IPS DF 19.7 (cell line): ENCODE measurements at places on chromosomes 11 and 22.

DNA sequence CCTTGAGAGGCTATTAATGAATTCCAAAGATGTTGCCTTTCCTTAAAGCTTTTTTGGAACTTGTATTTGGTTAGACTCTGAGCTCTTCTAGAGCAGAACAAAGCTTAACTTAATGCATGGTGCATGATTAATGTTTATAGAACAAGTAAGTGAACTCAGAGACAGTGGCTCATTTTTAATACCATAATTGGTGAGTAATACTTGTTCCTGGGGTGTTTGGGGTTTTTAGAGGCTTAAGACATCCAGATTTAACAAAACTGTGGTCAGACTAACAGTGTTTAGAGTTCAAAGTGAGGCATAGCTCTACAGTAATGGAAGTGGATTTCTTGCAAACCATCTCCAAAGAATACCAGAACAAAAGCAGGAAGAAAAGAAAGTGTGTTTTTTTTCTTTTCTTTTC is 73.7 kb upstream of the CTSC start:
- no peak for DNase-seq

DNA sequence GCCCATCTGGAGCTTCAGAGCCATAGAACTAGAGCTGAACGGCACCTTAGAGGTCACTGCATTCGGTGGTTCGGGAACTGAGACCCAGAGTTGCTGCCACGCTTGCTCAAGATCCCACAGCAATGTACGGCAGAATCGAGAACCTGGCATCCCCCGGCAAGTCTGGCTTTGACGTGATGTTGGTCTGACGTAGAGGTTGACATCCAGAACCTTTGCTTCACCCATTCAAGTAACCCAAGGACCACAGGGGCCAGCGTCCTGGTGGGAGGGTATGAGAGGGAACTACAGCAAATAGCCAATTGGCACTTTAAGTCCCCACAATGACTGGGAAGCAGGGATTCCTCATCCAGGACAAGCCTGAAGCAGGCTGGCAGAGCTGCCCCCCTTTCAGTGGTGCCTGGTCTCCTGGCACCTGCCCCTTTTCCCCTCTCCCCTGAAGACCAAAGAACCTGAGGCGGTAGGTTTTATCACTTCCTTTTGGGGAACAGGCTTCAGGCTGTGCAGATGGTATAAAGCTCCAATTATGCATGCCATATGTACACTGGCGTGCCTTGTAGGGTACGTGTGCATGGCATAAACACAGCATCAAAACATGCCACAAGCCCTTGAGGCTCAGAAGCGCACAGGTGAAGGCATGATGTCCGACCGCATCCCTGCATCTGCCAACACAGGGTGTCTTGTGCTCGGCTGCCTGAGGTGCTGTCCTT is 15.3 kb upstream of the TEF start:
- no peak for DNase-seq

GRCh38 chr22:45547731-45548130 is 45.0 kb downstream of the FBLN1 start:
- DNase-seq: no peak

DNA sequence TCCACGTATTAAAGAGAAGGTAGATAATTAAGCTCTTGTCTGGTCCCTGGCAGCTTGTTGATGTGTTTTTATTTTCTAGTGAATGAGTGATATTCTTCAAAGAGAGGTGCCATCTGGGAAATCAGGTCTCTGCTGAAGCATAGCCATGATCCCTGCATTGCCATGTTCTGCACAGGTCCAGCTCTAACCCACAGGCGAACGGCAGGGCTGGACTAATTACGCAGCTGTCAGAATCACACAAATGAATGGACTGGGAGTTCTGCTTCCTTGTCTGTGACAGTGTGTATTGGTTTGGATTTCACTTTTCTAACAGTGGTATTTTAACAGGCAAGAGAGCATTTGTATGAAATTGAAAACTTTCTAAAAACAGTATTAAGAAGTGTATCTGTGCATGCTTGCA is 235.6 kb downstream of the FAT3 start:
- DNase-seq: no peak

- peak; percentile 82 for DNase-seq
These were observed 37.1 kb upstream of the SWAP70 start for GRCh38 chr11:9626496-9627394.

DNA sequence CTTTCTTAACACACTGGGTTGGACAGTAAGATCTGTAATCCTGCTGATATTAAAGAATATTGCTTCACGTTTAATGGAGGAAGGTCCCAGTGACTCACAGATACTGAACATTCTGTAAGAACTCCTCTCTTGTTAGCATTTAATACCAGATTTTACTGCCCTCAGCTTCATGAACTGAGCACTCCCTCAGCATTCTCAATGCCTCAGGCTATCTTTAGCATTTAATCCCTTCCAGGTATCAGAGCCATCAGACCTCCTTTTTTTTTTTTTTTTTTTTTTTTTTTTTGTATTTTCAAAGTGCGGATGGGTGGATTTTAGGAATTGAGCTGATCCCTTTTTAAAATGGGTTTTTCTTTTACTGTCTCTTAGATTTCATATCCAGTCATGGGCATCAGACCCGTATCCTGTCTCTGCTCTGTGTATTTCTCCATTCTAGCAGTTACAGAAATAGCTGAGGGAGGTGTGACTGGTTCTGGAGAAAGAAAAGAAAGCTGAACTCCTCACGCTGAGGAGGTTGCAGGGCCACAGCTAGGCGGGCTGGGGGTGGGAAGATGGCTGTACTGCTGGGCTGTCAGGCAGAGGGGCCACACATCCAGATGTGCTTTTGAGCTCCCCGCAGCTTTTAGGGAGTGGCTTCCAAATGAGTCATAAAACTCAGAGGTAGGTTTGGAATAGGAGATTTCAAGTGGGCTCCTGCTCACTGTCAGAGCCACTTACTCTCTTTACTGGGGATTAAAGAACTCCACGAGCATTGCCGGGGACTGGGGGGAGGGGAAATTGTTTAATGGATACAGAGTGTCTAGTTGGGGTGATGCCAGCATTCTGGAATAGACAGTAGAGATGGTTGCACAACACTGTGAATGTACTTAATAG is 97.0 kb downstream of the SYT9 start:
- DNase-seq: no peak

GRCh38 chr11:60753309-60753708 is 3.4 kb upstream of the MS4A15 start:
- DNase-seq: no peak

GRCh38 chr11:12053606-12054361 is 45.4 kb upstream of the DKK3 start:
- DNase-seq: no peak

DNA sequence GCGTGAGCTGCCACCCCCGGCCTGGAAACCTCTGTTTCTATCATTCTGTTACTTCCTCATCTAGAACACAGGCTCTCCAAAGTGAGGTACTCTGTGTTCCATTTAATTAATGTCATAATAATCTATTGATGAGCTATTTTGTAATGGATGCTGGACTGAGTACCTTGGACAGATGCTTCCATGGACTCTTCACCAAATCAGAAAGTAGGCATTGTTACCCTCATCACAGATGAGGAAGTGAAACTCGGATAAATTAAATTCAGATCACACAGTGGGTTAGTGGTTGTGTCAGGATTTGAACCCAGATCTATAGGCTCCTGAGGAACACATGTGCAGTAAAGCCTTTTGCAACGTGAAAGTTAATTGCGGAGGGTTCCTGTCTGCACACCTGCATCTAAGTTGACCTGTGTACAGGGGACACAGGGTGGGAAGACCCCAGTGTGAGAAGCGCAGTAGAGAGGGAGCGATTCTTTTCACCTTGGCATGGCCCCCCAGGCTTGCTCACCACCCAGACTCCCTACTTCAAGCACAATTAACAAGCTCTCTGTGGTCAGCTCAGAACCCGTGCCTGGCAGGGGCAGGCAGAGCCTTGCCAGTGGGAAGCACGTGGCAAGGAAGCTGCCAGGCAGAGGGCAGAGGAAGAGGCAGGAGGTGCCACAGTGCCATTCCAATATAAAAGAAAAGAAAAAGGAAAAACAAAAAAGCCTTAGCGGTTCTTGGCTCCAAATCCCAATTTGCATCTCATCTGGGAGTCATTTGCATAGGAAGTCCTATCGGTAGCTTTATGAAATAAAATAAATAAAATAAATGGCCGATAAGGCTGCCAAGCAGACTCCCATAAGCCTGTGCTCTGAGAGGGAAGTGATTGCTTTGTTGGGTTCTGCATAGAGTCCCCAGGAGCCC is 239.3 kb downstream of the GRIK4 start:
- no peak for DNase-seq

DNA sequence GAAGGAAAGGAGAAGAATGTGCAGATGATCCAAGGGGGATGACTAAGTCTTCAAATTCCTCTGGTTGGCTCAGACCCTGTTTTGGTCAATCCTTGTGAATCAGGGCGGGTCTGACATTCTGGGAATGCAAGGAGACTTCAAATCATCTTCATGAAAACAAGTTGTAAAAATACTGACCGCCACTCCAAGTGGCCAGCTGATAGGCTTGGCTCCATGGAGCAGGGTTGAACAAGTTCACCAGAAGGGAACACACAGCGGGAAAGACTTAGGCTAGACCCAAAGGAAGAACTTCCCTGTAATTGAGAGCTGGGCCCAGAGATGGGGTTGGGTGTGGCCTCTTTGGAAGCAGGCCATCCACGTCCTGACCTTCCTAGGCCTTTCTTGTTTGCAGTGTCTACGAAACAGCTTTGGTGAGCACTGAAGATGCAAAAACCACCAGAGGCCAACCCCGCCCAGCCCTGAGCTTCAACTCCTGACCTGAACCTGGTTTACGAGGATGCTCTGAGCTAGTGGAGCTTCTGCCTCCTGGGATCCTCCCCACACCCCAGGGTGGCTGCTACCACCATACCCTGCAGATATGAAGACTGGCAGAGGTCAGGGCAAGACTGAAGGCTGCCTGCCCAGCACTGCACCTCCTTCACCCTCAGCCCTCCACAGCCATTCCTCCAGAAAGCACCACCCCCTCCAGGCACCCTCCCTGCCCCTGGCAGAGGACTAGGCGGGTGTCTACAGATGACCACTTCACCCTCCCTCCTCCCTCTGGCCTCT is 26.1 kb downstream of the GDPD5 start:
- no peak for DNase-seq

GRCh38 chr22:20292108-20292507 is 24.0 kb upstream of the RTN4R start:
- DNase-seq: no peak

- no peak for DNase-seq
These were observed 65.6 kb downstream of the INSC start for GRCh38 chr11:15180212-15180792.

DNA sequence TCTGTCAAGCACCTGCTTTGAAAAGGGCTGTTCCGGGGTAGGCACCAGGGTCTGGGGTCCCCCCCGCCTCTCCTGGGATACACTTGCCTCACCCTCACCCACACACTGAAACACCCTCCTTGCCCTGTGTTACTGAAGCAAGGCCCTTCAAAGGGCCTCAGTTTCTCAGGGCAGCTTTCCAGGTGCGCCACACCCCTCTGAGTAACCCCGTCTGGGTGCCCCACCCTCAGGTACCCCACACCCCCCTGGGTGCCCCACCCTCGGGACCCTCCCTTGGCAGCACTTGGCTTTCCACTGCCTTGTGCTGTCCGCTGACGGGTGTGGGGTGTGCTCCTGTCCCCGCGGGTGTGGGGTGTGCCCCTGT is 413.6 kb downstream of the TBC1D22A start:
- DNase-seq: no peak

DNA sequence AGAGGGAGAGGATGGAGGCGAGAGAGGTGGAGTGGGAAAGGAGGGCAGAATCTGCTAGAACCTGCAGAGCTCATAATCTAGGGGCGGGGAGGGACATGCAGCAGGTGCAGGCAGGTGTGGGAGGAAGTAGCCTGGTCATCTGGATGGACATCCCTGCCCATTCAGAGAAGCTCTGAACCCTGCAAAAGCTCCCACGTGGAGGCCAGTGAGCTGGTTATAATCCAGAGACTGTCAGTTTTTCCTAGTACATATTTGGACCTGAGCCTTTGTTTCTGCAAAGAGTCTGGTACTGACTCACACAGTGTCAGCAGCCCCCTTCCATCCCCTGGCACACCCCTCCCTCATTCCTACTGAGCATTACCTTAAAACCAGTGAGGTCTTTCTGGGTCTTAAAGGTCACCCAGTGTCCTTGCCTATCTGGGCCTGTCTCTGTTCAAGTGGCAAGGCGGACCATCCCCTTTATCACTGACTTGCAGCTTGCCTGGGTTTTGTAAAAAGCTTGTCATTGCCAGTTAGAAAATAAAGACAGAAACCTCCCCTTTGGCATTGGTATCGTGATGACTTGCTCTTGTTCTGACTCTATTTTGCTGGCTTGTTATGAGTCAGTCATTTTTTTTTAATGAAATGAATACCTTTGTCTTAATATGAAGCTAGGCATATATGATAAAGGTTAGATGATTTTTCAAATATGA is 26.1 kb downstream of the PTPRJ start:
- no peak for DNase-seq

DNA sequence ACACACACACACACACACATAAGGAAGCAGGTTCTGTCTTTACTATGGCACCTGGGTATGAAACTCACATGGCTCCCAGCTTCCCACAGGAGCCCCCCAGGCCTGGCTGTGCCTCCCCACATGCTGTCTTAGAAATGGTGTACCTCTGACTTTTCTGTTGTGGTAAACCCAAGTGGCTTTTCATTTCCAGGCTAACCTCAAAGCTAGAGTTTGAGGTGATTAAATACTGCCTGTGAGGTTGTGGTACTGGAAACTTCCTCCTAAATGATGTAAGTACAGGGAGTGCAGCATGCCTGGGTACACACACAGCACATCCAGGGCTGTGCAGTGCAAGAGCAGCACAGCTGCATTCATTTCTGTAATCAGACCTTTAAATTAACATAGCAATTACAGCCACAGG is 34.4 kb downstream of the ME3 start:
- DNase-seq: no peak

DNA sequence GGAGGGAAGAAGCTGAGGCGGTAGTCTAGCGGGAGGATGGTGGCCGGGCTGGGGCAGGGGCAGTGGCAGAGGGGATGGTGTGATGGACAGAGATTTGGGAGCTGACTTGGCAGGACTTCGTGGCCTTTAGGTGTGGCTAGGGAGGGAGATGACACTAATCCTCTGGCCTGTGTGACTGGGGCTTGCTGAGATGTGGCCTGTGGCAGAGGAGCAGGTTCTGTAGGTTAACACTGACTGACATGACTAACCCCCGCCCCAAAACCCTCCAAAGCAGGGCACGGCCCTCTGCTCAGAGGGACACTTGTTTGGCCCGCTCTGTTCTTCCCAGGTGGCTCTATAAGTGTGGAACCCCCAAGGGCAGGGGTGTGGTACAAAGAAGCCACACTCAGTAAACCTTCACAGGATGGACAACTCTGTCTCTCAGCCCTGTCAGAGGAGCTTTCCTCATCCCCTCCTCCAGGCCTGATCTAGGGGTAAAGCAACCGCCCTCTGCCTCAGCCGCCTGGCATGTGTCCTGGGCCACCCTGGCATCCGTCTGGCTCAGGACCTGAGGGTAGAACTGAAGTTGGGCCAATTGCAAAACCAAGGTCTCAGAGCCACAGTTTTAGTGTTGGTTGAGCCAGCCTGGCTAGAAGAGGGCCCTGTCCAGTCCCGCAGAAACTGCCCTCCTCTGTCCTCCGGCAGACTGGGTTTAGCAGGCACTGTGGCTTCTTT is 15.6 kb downstream of the TOM1 start:
- no peak for DNase-seq
